SK-N-SH (cell line): ENCODE measurements at places on chromosomes 11 and 22. TPM values are rescaled to one million over a fixed set of nuclear protein-coding genes. Genes with fewer than 3 reads are reported as not detected.

The OR8G1 gene
- polyA plus RNA-seq: not detected in 2 replicates

The TRIM51G gene
- polyA plus RNA-seq: not detected in 2 replicates

The SNX32 gene
- polyA plus RNA-seq: 0.81 and 1.0 TPM in 2 replicates

The CREB3L1 gene
- 5.6 and 14.0 TPM in 2 replicates for polyA plus RNA-seq

The C11orf86 gene
- polyA plus RNA-seq: 0.06 and 0.08 TPM in 2 replicates

The MIAT gene
- polyA plus RNA-seq: 5.4 and 10.4 TPM in 2 replicates

The RAB6A gene
- 39.1 and 48.8 TPM in 2 replicates for polyA plus RNA-seq

The BACE1-AS gene
- 5.7 and 6.3 TPM in 2 replicates for polyA plus RNA-seq

The CRACR2B gene
- polyA plus RNA-seq: 0.94 and 1.1 TPM in 2 replicates

The FAT3 gene
- polyA plus RNA-seq: 0.76 and 0.87 TPM in 2 replicates

The HIC2 gene
- polyA plus RNA-seq: 1.1 and 1.2 TPM in 2 replicates

The RCE1 gene
- 25.0 and 25.4 TPM in 2 replicates for polyA plus RNA-seq

The CHRM1 gene
- polyA plus RNA-seq: not detected in 2 replicates

The PRR33 gene
- not detected in 2 replicates for polyA plus RNA-seq

The KREMEN1 gene
- 7.9 and 10.0 TPM in 2 replicates for polyA plus RNA-seq

The PRG3 gene
- polyA plus RNA-seq: not detected in 2 replicates

The RFPL1 gene
- polyA plus RNA-seq: not detected in 2 replicates

The LAYN gene
- 366 and 437 TPM in 2 replicates for polyA plus RNA-seq

The CBLIF gene
- polyA plus RNA-seq: not detected in 2 replicates

The LRRN4CL gene
- 0.08 and 0.10 TPM in 2 replicates for polyA plus RNA-seq

The VPS26B gene
- 53.0 and 56.0 TPM in 2 replicates for polyA plus RNA-seq

The CBX7 gene
- 2.3 and 2.7 TPM in 2 replicates for polyA plus RNA-seq

The NXPE2 gene
- not detected in 2 replicates for polyA plus RNA-seq

The KCNJ4 gene
- not detected in 2 replicates for polyA plus RNA-seq

The UCP2 gene
- polyA plus RNA-seq: 28.5 and 36.0 TPM in 2 replicates

The CRYBB3 gene
- 0.10 and 0.35 TPM in 2 replicates for polyA plus RNA-seq

The HOATZ gene
- 4.4 and 4.9 TPM in 2 replicates for polyA plus RNA-seq

The SMC1B gene
- not detected in 2 replicates for polyA plus RNA-seq
